ENCODE measurements at places on chromosomes 4 and X.

DNA sequence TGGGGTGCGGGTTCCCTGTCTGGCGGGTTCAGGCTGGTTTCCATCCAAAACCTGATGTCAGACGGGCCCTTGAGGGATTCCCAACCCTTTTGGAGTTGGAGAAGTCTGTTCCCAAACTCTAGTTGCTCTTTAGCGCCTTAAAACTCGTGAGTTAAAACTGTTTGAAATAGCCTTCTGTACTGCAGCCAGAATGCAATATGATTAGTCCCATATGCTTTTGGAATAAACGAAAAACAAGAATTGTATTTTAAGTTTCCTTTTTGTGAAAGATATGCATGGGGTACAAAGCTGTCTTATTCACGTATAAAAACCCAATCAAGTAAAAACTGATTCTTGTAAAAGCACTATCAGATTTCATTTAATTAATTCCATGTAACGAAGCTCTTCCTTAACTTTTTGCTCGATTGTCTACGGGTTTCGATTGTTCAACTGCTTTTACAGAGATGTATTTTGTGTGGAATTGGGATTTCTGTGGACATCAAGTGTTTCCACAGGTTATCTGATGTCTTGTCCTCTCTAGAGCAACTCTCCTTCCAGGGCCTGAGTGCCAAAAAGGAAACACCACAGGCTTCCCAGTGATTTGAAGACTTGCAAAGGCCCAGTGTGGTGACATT lies 49.5 kb downstream of the CLDN34 start:
- no peak for DNase-seq

GRCh38 chr4:40377512-40378365 lies 42.6 kb downstream of the CHRNA9 start:
- DNase-seq, result no peak

DNA sequence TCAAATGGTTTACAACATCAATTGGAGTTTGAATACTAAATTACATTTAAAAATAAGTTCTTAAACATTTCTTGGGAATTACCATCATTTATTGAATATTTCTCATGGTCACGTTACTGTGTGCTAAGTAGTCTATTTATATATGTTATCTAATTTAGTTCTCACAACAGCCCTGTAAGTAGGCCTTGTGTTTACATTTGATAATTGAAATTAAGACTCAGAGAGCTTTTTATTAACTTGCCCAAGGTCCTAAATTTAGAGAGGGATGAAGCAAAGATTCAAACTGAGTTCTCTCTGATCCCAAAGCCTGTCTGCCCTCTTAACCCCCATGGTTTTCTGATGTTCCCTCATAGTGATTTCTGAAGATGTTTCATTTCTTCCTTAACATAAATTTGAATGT lies 103.7 kb downstream of the CEP135 start:
- DNase-seq, result no peak

DNA sequence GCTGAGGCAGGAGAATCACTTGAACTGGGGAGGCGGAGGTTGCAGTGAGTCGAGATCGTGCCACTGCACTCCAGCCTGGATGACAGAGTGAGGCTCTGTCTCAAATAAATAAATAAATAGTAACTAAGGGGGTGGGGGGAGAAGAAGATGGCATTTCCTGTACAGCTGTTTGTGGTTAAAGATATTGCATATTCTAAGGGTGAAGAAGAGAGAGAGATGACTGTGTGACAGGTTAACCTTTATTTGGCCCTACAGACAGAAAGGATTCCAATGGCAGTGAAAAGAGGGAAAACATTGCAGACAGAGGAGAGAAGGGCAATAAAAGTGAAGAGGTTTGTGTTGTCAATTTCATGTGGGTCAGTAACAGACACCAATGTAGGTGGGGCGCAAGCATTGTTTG lies 9.4 kb downstream of the TASL start:
- no peak for DNase-seq

DNA sequence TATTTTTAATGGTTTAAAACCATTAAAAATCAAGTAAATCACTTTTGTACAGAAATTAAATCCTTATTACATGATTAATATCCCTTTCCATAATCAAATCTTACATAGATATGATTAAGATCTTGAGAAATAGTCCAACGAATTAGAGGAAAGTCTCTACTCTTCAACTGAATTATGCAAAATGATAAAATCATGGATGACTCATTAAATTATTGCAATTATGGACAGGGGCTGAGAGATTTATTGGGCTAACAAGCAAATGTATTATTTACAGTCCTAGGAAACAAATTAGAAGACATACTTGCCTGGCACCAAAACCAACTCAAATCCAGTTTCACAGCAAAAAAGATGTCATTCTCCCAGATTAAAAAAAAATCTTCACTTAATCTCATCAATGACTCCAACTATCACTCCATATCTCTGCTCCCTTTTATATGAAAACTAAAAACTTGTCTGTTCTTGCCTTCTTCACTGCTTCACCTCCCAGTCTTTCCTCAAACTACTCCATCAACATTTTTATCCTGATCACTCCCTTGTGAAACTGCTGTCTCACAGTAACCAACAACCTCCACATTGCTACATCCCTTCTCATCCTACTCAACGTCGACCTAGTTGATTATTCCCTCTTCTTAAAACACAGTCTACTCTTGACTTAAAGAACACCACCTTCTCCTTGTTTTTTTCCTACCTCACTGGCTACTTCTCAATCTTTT lies 18.4 kb upstream of the DDX60 start:
- DNase-seq, result no peak
